Lung microvascular endothelial cell (primary cell): ENCODE measurements at places on chromosomes 4 and X. TPM values are rescaled to one million over a fixed set of nuclear protein-coding genes. Genes with fewer than 3 reads are reported as not detected.

The SPRY1 gene
- 18.3 and 61.5 TPM in 2 replicates for total RNA-seq

The FGF13 gene
- 25.9 and 46.0 TPM in 2 replicates for total RNA-seq

The SSX4B gene
- total RNA-seq: not detected in 2 replicates

The SPANXA2 gene
- not detected in 2 replicates for total RNA-seq

The TSPAN6 gene
- total RNA-seq: 54.7 and 117 TPM in 2 replicates

The CFAP299 gene
- not detected in 2 replicates for total RNA-seq

The PCDH18 gene
- under 0.01 and 0.22 TPM in 2 replicates for total RNA-seq
